Stimulated activated CD4-positive, alpha-beta T cell treated with anti-CD3 and anti-CD28 coated beads, TNF-alpha, amount 100 ng/mL, for 24 hours (primary cell): ENCODE measurements at places on chromosomes 1 and 21.

- no peak for DNase-seq
Observed at GRCh38 chr21:34885125-34885524, 164.0 kb downstream of the RUNX1 start.

- no peak for DNase-seq
Observed at GRCh38 chr1:119554183-119554582, 47.2 kb downstream of the HSD3B1 start.

GRCh38 chr1:231188072-231188471, 26.2 kb downstream of the TRIM67 start:
- DNase-seq: no peak

DNA sequence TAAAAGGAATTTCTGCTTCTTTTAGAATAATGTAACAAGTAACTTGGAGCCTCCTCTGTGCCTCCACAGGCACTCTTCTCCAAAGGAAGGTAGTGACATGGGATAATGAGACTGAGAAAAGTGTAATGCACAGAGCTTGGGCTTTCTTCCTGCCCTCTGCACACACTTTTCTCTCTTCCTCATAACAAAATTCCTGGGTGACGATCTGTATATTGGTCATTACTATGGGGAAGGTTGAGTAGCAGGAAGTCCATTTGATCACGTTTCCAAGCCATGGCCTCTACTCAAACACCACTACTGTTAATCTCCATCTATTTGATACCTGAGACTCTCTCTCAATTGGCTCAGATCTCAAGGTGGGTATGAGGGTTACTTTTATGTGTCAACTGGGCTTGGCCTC, 113.9 kb downstream of the GRIK1 start:
- DNase-seq: no peak

DNA sequence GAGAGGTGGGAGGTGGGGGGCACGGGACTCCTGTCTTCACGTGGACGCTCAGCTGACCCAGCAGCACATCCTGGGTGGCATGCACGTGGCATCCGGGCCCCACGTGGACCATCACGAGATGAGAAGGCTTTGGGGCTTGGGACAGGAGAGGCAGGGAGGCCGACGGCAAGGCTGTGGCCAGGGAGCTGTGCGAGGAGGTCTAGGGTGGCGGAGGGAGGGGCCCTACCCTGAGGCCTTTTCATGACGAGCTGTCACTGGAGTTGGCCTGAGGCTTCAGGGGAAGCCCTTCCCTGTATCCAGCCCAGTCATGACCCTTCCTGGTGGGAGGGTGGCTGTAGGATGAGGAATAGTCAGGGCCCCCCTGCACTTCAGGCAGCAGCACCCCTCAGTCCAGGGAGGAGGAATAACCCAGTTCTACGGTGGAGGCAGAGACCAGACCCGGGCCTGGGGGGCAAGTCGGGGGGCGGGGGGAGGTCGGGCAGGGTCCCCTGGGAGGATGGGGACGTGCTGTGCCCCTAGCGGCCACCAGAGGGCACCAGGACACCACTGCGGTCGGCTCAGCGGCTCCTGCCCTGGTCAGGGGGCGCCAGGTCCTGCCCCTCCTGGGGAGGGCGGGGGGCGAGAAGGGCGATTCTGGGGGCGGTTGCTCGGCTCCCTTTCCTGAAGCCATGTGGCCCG, 2.0 kb upstream of the PERM1 start:
- DNase-seq: peak; percentile 59

GRCh38 chr1:12159816-12160215, 7.0 kb upstream of the TNFRSF1B start:
- no peak for DNase-seq

- no peak for DNase-seq
Observed at GRCh38 chr1:152902636-152903035, 5.7 kb upstream of the IVL start.

- DNase-seq: no peak
Observed at GRCh38 chr1:182996816-182997215, 26.4 kb upstream of the LAMC1 start.

GRCh38 chr1:151478140-151478812, 19.0 kb upstream of the POGZ start:
- DNase-seq: no peak
